Stimulated activated CD8-positive, alpha-beta memory T cell treated with anti-CD3 and anti-CD28 coated beads, Interleukin-7, amount 100 ng/mL, for 24 hours (primary cell): ENCODE measurements at places on chromosomes 12 and 14.

DNA sequence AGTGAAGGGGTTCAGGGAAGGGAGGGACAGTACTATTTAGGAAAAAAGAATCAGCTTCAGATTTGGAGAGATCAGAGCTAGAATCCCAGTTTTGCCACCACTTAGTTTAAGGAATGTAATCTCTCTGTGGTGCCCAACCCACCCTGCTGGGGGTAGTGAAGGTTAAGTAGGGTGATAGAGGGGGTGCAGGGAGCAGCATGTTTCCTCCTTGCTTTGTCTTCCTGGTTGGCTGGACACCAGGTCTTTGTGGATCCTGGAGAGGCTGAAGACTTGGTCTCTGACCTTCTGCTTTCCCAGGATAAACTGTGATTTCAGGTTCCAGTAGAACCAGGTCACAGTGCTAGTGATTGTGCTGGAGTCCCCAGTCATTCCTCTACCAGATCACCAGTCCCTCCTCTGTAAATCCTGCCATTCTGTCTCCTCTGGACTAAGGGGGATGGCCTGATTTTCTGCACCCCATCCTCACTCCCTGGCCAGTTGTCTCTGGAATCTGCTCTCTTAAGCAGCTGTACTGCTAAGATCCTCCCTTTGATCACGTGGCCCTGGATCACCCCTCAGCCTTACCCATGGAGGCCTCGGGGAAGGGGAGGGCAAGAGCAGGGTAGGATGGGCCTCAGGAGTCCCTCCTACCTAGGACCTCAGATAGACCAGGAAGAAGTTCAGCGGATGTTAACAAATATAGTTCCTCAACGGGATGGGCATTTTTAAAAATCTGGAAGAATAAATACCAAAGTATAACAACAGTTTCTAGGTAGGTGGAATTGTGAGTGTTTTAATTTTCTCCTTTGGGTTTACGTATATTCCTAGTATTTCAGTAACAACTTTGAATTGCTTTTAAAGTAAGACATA, 3.1 kb downstream of the MAP3K12 start:
- DNase-seq, result no peak

DNA sequence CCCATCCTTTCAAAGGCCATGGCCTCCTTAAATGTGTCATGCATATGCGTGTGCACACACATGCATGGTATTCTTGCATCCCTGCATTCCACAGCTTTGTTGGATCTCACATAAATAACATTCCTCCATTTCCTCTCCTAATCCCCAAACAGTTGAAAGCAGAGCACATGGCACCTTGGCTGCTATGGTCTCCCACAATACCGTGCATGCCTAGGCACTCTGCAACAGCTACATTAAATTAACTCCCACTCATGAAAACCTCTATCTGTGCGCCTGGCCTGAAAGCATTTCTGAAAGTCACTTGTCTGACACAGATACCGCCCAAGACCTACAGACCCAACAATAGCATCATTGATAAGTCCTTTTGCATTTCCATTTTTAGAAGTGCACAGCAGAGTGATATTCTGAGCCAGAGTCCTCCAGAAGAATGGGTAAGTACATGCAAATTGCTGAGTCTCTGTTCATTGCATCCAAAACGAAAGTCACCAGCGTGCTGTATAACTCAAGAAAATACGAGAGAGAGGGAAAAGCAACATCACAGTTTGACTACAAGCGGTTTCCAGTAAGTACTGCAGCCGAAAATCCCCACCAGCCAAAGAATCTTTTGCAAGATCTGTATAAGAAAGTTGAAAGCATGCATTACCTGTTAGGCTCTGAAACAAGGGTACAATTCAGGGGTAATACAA, 436 bp downstream of the ASB2 start:
- no peak for DNase-seq

DNA sequence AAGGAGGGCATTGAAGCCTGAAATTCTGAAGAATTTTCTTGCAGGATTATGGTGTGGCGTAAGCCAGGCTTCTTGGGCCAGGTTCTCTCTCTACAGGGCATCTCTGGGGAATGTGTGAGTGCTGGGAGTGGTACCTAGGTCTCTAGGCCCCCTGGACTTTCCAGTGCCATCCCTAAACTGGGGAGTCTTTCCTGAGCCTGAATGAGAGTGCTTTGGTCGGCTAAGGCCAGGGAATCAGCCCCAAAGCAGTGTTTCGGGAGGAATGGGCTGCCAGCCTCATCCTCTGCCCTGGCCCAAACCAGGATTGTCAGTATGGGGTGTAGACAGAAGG, 93.9 kb downstream of the CALM1 start:
- no peak for DNase-seq

GRCh38 chr14:98952593-98953350, 319.2 kb downstream of the BCL11B start:
- DNase-seq, result no peak

GRCh38 chr12:3838076-3838475, 35.1 kb downstream of the PARP11 start:
- DNase-seq, result no peak

GRCh38 chr14:38751459-38751858, 351.6 kb downstream of the SEC23A start:
- DNase-seq, result no peak

DNA sequence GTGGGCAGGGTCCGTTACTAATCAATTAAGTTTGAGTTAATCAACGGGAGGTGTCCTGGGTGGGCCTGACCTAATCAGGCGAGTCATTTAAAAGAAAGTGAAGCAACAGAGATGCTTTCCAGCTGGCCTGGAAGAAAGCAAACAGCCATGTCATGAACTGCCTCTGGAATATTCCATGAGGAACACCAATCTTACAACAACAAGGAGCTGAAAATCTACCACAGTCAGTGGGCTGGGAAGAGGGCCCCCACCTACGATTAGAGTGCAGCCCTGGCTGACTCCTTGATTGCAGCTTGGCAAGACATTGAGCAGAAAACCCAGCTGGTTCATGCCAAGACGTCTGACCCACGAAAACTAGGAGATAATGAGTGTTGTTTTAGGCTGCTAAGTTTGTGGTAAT, 56.2 kb downstream of the SSPN start:
- DNase-seq, result no peak

DNA sequence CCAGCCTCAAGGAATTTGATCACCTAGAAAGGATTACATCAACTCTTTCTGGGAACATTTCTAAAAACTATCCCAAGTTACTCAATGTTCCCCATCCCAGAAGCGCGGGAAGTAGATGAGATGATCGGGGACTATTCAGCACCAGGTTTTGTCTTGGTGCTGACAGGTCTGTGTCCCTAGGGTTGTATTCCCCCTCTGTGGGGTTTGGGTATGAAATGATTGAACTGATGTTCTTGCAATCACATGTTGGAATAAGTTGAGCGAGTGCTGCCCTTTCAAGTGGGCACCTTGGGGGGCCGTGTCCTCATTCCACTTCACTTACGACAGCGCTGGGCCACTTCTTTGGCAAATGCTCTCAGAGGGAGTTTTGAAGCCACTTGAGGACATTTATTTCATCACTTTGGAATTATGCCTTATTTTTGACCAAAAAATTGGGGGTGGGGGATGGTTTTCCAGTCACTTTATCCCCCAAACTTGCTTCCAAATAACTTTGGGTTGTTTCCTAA, 69.8 kb downstream of the RFX4 start:
- no peak for DNase-seq
